ENCODE measurements at places on chromosomes 11 and 22. TPM values are rescaled to one million over a fixed set of nuclear protein-coding genes. Genes with fewer than 3 reads are reported as not detected.

Gene C22orf31
- not detected for total RNA-seq

Gene SNU13
- total RNA-seq = 149 TPM

Gene KRTAP5-2
- not detected for total RNA-seq

Gene DCPS
- 28.1 TPM for total RNA-seq

Gene C22orf23
- 0.45 TPM for total RNA-seq

Gene KCNQ1
- not detected for total RNA-seq

Gene VWA5A
- 23.5 TPM for total RNA-seq

Gene FAM180B
- not detected for total RNA-seq

Gene RAB36
- total RNA-seq = 3.1 TPM

Gene CNIH2
- 0.89 TPM for total RNA-seq

Gene TRIM49
- total RNA-seq = not detected

Gene OR10A2
- total RNA-seq = not detected

Gene NTM
- total RNA-seq = 4.9 TPM

Gene TYMP
- total RNA-seq = 19.0 TPM

Gene CARD18
- total RNA-seq = not detected

Gene LDHAL6A
- 0.17 TPM for total RNA-seq

Gene CRYAB
- total RNA-seq = 20.0 TPM

Gene OR52A1
- not detected for total RNA-seq

Gene GP1BB
- total RNA-seq = not detected

Gene ADM
- 129 TPM for total RNA-seq

Gene CHRM1
- total RNA-seq = not detected

Gene PKDREJ
- not detected for total RNA-seq
